CD4-positive, alpha-beta T cell treated with Interleukin-12 subunit alpha and Interleukin-12 subunit beta, for 1 hour (primary cell): ENCODE measurements at places on chromosomes 5 and 9.

GRCh38 chr5:143196601-143197259 lies 206.8 kb downstream of the NR3C1 start:
- no peak for DNase-seq

- DNase-seq: no peak
Observed at GRCh38 chr9:121889990-121890563, 203.0 kb downstream of the TTLL11 start.

- DNase-seq: no peak
Observed at GRCh38 chr5:119393746-119394145, 37.9 kb downstream of the TNFAIP8 start.

GRCh38 chr5:157072508-157072907 lies 13.6 kb upstream of the HAVCR1 start:
- no peak for DNase-seq

GRCh38 chr5:167652690-167653089 lies 638.8 kb upstream of the WWC1 start:
- no peak for DNase-seq

- no peak for DNase-seq
Observed at GRCh38 chr9:135707252-135708138, 5.5 kb downstream of the KCNT1 start.

GRCh38 chr9:134410071-134410834 lies 84.0 kb downstream of the RXRA start:
- DNase-seq: no peak

GRCh38 chr5:169652057-169652456 lies 15.0 kb downstream of the DOCK2 start:
- DNase-seq: no peak

DNA sequence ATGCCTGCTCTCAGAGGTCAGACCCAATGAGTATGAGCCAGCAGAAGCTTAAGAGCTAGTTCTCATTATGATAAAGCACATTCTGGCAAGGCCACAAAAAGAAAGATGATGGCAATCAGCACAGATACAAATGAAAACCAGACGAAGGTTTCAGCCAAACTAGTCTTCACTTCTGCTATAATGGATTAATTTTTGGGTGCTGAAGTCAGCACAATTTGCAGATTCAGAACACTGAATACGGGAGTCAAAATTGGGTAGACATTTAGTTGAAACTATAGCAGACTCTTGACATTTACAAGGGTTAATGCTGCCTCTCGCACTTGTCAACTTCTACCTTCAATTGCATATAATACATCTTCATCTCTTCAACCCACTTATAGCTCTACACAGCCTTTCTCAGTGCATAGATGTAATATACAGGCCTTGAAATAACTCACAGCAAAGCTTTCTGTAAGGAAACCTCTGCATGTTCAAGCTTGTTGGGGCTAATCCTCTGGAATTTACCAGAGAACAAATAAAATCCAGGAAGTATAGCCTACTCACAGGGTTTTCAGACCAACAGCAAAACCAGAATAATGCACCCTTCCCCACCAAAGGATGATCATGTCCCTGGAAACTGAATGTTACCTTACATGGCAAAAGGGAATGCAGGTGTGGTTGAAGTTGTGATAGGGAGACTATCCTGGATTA lies 77.1 kb downstream of the BAAT start:
- no peak for DNase-seq

- no peak for DNase-seq
Observed at GRCh38 chr5:156755421-156756087, 94.5 kb upstream of the PPP1R2B start.
